ENCODE measurements at places on chromosomes 4 and X. TPM values are rescaled to one million over a fixed set of nuclear protein-coding genes. Genes with fewer than 3 reads are reported as not detected.
A peak's percentile ranks its signal among the peaks of the same experiment; 100 is the strongest.

The NOCT gene
- total RNA-seq, result 5.1 TPM

The BCORL1 gene
- 22.1 TPM for total RNA-seq

The GDI1 gene
- 130 TPM for total RNA-seq

The LRIT3 gene
- total RNA-seq, result 0.26 TPM

The NDP gene
- 0.26 TPM for total RNA-seq

- DNase-seq, result no peak
Measured at GRCh38 chr4:42541647-42542046, 115.3 kb downstream of the ATP8A1 start.

GRCh38 chr4:140333523-140333922 lies 39.9 kb upstream of the SCOC start:
- no peak for DNase-seq

DNA sequence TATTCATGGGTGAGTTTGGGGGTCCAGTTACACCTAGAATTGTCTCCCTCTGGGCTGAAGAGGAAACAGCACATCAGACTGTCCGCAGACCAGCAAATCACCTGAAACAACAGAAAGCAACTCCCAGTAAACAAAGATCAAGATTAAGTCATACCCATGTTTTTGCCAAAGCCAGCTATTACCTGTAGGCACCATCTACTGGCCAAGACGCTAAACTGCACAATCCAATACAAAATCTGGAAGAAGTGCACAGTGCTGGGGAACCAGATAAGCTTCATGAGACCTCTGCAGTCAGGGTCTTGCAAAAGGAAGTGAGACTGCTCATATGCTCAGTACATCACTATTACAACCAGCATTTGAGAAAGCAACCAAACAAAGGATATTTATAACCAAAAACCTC lies 157.5 kb upstream of the ITM2A start:
- DNase-seq, result no peak

GRCh38 chr4:108203377-108203776 lies 34.6 kb upstream of the LEF1 start:
- no peak for DNase-seq

- no peak for DNase-seq
Measured at GRCh38 chr4:108681321-108681809, 31.0 kb downstream of the OSTC start.

DNA sequence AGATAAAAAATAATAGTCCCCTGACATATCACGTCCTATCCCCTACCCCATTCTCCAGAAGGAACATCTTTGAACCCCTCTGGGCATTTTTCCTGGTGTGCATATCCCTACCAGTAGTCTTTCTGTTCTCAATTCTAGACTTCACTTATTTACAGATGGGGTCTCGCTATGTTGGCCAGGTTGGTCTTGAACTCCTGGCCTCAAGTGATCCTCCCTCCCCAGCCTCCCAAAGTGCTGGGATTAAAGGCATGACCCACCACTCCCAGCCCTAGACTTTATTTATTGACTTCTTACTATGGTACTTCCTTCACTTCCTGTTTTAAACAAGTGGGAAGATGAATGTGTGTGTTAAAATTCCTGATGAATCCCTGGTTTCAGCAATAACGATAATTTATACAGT lies 612 bp upstream of the RRAGB start:
- DNase-seq, result no peak

DNA sequence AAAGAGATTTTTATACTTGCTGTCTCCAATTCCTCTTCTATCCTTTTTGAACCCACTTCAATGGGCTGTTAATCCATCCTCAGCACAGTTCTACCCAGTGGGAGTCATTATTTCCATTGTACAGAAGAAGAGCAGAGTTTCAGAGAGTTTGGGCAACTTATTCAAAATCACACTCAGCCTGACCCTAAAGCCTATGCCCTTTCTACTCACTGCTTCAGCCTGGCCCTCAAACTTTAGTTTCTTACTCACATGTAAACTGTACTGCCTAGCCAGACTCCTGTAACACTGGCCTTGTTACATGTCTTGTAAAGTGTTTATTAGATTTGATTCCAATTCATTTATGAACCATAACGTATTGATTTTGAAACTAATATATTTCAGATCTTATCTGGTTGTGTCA lies 25.1 kb upstream of the USO1 start:
- no peak for DNase-seq

DNA sequence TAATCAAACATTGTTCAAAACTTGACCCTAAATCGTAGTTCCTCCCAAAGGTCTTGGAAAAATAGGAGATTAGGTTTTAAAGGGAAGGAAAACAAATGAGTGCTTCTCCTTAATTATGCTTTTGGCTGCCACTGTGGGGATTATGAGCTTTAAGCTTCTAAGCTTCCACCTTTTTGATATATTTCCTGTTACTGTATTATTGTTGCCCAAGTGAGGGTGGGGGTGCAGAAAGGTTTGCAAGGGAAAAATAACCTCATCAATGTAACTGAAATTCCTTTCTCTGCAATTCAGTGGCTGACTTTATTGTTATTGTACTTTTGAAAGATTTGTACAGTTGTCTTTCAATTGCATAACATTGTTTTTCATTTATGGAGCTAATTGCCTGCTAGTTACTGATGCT lies 285.1 kb downstream of the FRMPD4 start:
- no peak for DNase-seq

DNA sequence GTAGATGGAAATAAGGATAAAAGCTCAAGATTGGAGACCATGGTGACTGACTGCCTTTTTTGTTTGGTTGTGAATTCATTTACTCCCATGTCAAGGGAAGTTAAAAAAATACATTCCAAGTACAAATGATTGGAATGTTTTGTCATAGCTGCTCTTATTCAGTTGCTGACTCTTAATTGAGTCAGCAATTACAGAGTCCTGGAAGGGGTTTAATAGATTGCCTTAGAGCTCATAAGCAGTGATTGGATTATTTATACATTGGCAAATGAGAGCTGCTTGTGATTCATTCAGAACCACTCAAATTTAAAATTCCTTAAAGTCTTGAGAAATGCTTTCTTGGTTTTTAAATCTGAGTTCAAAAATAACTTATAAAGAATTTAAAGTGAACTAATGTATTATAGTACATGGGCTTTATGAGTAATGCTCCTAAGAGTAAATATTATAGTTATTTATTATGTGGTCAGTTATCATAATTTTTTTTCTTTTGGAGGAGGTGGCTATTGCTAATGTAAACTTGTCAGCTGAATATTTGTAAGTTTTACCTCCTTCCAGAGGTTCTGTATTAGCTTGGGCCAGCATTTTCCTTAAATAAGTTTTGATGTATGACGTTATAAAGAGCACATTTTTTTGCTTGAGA lies 13.6 kb downstream of the JADE1 start:
- DNase-seq, result no peak

GRCh38 chrX:15911734-15912550 lies 57.3 kb upstream of the AP1S2 start:
- DNase-seq, result no peak

- no peak for DNase-seq
Measured at GRCh38 chrX:127128282-127128681, 308.8 kb downstream of the PRR32 start.

GRCh38 chr4:173134426-173134825 lies 34.2 kb upstream of the GALNT7 start:
- DNase-seq, result no peak

GRCh38 chr4:165799384-165799815 lies 73.6 kb upstream of the TLL1 start:
- DNase-seq, result no peak

DNA sequence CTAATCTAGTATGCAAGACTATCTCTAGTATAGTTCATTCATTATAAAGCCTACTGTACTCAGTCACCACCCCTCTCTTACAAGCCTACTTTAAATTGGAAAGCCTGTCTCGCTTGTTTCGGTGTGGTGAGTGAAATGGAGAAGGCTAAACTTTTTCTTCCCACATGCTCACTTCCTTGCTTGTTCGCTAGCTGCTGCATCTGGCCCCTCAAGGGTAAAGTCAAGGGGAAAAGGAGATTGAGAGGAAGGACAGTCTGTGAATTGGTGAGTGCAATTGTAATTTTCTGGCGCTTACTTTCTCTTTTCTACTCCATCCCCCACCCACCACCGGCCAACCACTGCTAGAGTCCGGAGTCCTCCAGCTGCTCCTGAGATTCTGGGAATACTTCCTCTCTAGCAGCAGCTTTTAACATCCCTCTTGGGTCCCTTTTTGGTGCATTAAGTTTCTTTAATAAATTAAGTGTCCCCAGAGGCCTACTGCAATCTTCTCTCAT lies 12.1 kb upstream of the ARAP2 start:
- no peak for DNase-seq

GRCh38 chrX:118356154-118356701 lies 10.3 kb downstream of the WDR44 start:
- DNase-seq, result no peak

DNA sequence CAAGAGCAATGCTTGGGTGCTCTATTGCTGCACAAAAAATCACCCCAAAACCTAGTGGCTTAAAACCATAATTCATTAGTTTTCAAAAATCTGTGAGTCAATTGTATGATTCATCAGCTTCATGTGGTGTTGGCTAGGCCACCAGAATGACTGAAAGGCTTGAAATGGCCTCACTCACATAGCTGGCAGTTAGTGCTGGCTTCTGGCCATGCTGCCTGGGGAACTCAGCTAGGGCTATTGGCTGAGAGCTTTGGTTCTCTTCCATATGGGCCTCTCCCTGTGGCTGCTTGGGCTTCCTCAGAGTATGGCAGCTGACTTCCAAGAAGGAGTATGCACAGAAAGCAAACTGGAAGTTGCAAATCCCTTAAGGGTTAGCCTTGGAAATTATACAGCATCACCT lies 3.1 kb upstream of the MTMR1 start:
- peak; percentile 77 for DNase-seq

DNA sequence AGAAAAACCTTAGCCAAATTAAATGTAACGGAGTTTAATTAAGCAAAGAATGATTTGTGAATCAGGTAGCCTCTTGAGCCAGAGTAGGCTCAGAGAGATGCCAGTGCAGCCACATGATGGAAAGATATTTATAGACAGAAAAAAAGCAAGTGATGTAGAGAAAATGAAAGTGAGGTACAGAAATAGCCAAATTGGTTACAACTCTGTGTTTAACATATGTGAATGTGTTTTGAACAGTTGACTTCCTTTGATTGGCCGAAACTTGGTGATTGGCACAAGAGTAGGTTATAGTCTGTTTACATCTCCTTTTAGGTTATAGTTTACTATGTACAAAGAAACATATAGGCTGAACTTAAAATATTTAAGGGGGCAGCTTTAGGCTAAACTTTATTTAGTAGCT lies 459.9 kb upstream of the BOD1L1 start:
- DNase-seq, result no peak

DNA sequence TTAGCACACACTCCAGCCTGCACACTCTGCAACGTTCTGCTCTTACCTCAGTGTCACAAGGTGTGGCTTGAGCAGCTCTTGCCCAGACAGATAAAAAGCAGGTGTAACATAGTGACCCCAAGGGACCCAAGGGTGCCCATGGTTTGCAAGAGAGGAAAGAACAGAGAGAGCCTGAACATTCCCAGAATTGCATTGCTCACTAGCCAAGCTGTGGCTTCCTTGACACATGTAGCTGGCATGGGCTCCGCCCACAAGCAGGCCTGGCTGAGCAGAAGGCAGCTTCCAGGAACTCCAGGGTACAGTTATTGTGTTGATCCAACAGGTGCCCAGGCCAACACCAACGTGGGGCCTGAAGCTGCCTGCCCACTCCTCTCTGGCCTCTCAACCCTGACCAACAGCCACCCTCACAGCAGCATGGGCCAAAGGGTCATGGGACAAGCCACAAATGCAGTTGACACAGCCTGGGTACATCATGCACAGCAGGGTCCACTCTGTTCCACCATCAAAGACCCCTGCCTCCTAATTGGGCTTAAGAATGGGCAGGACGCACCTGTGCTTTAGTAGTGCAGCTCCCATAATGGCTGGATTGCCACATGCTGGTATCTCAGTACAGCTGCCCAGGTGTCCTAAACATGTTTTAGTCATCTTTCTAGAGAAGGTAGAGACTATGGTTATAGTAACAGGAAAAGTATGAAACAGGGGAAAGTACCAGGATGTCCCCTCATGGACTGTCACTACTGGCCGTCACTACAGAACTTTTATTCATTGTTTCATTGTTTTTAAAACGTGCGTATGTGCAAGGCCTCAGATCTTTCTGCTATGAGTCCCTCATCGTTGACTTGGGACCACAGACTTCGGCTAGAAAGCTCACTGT lies 73.7 kb upstream of the ACSL1 start:
- DNase-seq, result no peak

DNA sequence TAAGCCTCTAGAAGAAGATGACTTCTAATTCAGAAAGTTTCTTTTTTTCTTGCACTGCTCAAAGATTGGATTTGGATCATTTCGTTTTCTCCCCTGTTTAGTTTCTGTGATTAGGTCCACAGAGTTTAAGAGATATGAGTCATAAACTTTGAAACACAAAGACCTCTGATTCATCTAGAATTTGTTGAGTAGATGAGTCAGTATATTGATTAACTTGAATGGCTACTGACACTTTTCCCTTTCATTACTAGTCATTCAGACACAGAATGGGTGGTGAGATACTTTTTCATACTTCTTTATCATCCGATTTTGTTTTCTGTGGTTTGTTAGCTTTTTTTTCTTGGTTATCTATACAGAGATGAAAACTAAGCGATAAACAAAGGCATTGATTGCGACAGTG lies 34.1 kb upstream of the AFF2 start:
- no peak for DNase-seq

DNA sequence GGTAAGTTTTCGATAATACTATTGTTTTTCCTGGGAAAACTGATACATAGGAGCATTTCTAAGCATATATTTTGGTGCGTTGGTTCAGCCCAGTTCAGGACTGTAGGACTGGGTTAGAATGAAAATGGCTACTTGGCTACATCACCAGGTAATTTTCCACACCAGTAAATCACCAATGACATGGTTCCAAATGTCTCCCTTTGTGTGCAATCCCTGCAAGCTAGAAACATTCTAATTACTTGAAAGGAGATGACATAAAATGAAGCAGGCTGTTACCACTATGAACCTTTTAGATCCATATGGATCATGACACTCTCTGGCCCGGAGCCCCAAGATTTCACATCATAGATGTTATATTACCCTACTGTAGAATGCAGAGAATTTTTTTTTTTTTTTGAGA lies 577.4 kb upstream of the FTHL17 start:
- no peak for DNase-seq

DNA sequence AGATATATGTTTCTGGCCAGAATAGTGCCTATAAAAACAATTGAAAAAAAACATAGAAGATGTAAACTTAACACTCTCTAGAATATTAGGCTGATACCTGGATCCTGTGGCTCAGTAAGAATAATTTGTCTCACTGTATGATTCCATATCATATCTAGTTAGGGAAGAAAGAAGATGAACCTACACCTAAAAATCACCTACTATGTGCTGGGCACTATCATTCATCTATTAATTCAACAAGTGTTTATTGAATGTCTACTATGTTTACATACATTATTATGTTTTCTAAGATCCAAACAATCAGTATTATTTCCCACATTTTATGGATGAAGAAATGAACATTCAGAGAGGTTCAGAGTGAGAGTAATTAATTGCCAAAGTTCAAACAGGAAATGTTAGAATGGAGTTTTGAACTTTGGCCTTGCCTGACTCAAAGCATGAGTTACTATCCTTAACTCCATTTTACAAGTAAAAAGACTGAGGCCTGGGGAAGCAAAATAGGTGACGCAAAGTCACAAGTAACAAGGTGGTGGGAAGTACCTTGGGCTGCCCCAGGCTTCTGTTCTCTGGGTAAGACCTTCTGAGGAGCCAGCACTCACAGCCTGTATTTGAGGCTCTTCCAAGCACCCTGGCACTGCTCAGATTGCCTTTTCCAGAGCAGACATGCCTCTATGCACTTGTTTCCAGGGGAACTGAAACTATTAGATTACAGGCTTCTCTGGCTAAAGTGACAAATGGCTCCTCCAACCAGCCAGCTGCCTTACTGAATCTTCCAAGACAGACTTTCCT lies 111.1 kb upstream of the ACSL4 start:
- no peak for DNase-seq

- no peak for DNase-seq
Measured at GRCh38 chrX:46961097-46961496, 48.9 kb downstream of the JADE3 start.

All from aorta (tissue), 5 donors.